ENCODE measurements at places on chromosomes 4 and X.
A peak's percentile ranks its signal among the peaks of the same experiment; 100 is the strongest.

GRCh38 chrX:45621376-45622041 lies 420.8 kb upstream of the DIPK2B start:
- DNase-seq, result no peak

- no peak for DNase-seq
These were observed 162.9 kb upstream of the USP9X start for GRCh38 chrX:40922307-40922706.

GRCh38 chr4:112038861-112039260 lies 106.4 kb upstream of the FAM241A start:
- no peak for DNase-seq

- DNase-seq, result no peak
These were observed 27.7 kb upstream of the GPC3 start for GRCh38 chrX:134013092-134013497.

DNA sequence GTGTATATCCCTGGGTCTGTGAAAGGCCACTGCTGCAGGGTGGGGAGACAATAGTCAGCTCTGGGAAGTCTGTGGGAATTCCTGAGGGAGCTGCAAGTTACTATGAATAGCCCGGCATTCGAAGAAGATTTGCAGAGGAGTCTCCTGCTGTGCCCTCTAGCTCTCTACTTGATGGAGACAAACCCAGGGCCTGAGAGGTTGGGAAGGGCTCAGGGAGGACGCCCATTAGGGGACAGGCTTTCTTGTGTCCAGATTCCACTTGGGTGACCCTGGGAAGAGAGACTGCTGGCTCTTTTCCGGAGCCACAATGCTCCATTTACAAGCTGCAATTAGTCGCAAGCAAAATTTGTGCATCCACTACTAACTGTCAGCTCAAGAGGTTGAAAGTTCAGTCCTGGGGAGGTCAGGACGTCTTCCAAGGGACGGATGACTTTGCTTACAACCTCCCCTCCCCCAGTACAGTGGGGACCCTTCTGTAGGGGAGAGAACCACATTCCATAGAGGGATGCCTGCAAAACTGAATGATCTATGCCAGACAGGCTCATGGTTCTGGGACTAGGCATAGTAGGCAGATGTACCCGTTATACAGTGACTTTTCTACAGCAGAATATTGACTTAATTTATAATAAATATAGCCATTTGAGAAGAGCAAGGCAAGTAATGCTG lies 48.2 kb upstream of the PHOX2B start:
- DNase-seq, result no peak

GRCh38 chrX:17021851-17022604 lies 75.6 kb downstream of the REPS2 start:
- no peak for DNase-seq

DNA sequence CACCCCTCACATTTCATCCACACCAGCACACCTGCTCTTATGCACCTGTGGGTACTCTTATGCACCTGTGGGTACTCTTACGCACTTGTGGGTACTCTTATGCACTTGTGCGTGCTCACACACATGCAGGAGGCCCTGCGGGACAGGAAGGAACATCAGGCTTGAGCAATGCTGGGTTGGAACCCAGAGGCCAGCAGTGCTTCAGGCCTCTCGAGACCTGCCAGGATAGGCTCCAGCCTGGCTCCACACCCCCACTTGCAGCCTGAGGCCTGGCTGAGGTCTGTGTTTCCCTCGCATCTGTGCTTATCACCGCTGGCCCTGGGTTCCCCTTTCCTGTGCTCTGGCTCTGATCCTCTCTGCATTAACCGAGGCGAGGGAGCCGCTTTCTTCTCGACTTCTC lies 34.7 kb downstream of the SORCS2 start:
- no peak for DNase-seq

- DNase-seq, result no peak
These were observed 497 bp upstream of the GRPEL1 start for GRCh38 chr4:7068279-7068842.

DNA sequence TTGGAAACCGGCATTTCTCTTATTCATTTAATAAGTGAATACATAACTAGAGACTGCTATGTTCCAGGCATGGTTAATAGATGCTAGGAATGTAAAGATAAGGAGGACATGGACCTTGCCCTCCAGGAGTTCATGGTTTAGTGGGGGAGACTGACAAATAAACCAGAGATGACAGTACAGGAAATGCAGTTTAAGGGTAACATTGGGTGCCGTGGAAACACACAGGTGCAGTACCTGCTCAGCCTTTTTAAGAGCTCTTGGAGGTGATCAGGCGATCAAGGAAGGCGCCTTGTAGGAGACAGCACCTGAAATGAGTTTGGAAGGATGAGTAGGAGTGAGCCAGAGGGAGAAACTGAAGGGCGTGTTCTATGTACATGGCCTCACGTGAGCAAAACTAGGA lies 145.8 kb downstream of the AASDH start:
- DNase-seq, result no peak

DNA sequence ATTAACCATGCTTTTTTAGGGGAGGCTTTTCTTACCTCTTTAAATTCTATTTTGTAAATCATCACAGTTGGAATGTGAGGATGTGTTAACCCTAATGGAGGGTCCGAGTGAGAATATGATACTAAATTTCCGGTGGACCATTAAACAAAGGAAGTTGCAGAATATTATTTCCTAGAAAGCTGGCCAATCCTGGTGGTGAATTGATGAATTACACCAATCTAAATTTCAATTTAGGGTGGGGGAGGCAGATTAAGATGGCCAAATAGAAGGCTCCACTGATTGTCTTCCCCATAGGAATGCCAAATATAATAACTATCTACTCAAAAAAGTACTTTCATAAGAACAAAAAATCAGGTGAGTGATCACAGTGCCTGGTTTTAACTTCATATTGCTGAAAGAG lies 1045.6 kb downstream of the GLUD2 start:
- DNase-seq, result no peak

- DNase-seq, result no peak
These were observed 778.4 kb upstream of the AADAT start for GRCh38 chr4:170868170-170868569.

DNA sequence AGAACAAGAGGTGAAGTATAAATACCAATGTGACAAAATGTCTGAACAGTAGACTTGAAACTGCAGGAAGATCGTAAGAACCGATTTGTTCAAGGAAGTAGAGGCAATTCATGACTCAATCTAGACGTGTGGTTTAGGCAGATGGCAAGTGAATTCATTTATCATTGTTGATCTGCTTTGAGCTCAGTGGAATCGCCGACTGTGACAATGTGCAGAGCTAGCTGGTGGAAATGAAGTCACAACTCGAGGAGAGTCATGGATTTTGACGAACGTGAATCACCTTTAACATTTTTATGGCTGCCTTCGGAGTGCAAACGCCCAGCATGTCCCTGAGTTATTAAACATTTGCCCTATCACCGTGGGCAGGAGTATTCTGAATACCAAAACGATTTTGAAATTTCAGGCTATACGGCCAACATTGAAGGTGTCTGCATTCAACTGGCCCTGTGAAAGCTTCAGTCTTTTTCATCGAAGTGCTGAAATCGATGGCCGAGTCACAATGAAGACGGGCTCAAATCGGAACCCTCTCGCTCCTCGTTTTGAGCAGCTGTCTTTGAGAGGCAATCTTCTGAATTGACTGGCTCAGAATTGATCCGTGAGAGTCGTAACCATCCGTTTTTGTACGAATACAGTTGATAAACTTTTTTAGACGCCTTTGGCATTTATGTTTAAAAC lies 689 bp upstream of the OGT start:
- no peak for DNase-seq

GRCh38 chr4:24805067-24805466 lies 9.7 kb downstream of the SOD3 start:
- DNase-seq, result no peak

DNA sequence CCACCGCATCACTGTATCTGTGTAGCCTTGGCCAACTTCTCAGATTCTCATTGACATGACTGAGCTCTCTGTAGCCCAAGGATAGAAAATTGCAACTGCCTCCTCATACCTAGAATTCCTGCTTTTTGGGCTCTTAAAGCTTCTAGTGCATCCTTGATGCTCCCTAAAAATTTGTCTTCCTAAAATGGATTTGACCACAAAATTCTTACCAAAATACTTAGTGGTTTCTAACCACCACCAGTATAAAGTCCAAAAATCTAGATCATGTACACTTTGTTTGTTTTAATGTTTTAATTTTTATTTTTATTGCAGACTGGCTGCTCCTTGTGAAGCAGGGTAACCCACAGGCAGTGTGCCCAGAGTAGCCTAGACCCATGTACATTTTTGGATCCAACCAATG lies 75.5 kb downstream of the TBC1D9 start:
- DNase-seq, result no peak

DNA sequence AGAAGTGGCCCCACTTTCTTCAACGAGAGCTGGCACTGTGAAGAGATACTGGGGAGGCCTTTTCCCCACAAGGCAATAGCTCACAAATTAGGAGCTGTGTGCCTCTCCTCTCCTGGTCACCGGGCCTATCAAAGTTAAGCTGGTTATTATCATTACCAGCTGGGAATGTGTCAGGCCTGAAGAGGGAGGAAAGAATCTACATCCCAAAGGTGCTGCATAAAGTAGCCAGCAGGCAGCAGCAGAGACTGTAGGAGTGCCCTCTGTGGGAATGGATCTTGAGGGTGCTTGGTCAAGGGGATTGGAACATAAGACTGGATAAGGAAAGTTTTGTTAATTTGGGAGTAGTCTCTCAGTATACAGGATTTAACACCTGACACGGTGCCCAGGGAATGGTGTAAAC lies 9.1 kb upstream of the TMPRSS11D start:
- DNase-seq, result no peak

DNA sequence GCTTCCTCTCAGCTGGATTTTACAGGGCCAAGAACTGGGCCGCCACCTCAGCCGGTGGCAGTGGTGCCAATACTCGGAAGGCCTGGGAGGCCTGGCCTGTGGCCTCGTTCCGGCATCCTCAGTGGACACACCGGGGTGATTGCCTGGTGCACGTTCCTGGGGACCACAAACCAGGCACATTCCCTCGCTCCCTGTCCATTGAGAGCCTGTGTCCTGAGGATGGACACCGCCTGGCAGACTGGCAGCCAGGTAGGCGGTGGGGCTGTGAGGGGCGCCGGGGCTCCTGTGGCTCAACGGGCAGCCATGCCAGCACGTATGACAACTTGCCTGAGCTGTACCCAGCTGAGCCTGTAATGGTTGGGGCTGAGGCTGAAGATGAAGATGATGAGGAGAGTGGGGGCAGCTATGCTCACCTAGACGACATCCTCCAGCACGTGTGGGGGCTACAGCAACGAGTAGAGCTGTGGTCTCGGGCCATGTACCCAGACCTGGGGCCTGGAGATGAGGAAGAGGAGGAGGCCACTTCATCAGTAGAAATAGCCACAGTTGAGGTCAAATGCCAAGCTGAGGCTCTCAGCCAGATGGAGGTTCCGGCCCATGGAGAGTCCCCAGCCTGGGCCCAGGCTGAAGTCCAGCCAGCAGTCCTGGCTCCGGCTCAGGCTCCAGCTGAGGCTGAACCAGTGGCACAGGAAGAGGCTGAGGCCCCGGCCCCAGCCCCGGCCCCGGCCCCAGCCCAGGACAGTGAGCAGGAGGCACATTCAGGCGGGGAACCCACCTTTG lies 70.4 kb downstream of the STARD8 start:
- DNase-seq, result no peak

GRCh38 chr4:75002381-75002780 lies 69.5 kb downstream of the PARM1 start:
- no peak for DNase-seq

GRCh38 chrX:39820938-39821708 lies 276.6 kb downstream of the BCOR start:
- peak; percentile 40 for DNase-seq

- no peak for DNase-seq
These were observed 385 bp downstream of the LYAR start for GRCh38 chr4:4289597-4289940.

DNA sequence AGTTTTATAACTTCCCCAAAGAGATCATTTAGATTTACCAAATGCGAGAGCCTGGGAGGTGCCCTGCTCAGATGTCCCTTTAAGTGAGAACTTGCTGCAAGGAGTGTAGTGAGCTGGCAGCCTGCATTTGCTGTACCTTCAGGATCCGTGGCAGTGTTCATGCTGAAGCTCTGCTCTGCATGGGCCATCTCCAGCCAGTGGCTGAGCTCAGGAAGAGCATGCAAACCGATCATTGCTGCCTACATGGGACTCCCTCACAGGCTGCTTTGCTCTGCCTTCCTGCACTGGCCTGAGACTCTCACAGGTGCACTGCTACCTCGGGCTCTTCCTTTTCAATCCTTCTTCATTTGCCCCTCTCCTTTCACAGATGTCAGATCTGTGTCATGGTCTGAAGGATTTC lies 152.0 kb upstream of the SFRP2 start:
- no peak for DNase-seq

DNA sequence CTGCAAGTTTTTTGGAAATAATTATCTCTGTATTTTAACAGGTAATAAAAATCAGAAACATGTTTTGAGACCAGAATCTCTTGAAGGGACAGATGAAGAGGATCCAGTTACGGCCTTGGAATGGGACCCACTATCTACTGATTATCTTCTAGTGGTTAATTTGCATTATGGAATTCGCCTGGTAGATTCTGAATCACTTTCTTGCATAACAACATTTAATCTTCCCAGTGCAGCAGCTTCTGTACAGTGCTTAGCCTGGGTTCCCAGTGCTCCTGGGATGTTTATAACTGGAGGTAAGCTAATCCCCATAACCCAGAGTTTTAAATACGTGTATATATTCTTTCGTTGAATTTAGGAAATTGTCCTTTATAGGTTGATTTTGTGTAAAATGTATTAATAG lies 59.4 kb downstream of the WDR17 start:
- DNase-seq, result no peak

GRCh38 chrX:30965767-30966166 lies 76.7 kb upstream of the TAB3 start:
- no peak for DNase-seq

- no peak for DNase-seq
These were observed 67.0 kb downstream of the SLC7A11 start for GRCh38 chr4:138174981-138175794.

- no peak for DNase-seq
These were observed 80.0 kb upstream of the SLC34A2 start for GRCh38 chr4:25575611-25576010.

DNA sequence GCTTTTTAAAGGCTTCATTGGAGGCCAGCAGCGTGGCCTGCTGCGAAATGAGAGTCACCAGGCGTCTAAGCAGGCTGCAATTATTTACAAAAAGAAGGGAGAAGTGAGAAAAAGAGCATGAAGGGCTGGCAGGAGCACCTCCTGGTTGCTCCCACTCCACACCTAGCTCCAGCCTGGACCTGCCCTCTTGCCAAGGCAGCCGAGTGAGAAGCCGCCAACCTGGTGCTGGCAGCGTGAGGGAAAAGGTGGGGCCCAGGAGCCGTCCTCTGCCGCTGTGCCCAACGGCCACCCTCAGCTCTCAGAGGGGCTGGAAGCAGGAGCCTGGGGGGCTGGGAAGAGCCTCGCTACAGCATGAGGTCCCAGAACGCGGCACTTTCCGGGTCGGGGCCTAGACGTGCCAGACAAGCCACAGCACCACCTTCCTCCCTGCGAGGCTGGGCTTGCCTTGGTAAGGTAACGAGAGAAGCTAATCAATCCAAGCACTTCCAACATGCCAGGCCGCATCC lies 16.3 kb downstream of the SLC6A8 start:
- no peak for DNase-seq

All from stimulated activated CD4-positive, alpha-beta T cell treated with anti-CD3 and anti-CD28 coated beads, Interleukin-15, amount 100 ng/mL, for 1 hour (primary cell).